Stimulated activated CD4-positive, alpha-beta T cell treated with anti-CD3 and anti-CD28 coated beads, TNF-alpha, amount 100 ng/mL, for 4 hours (primary cell): ENCODE measurements at places on chromosomes 7 and 10.

GRCh38 chr7:2569421-2569820 is 10.6 kb downstream of the IQCE start:
- no peak for DNase-seq

DNA sequence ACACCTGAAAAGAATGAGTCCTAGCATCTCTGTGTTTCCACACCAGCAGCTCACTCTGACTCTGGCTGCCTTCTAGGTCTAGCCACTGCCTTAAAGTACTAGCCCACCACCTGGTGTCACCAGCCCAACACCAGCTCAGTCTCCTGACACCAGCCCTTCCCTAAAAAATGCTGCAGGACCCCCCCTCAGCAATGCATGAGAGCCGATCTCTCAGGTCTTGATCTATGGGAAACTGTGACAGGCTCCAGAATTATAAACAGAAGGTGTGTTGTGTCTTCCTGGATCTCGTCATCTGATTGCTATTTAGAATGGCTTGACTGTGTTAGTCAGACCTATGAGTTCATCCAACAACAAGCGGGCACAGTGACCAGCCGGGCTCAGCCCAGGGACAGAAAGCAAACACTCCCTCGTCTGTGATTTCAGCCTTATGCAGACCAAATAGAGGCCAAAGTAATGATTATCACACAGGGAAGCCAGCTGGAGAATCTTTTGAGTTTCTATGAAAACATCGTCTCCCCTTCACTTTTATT is 66.6 kb downstream of the CUBN start:
- no peak for DNase-seq

DNA sequence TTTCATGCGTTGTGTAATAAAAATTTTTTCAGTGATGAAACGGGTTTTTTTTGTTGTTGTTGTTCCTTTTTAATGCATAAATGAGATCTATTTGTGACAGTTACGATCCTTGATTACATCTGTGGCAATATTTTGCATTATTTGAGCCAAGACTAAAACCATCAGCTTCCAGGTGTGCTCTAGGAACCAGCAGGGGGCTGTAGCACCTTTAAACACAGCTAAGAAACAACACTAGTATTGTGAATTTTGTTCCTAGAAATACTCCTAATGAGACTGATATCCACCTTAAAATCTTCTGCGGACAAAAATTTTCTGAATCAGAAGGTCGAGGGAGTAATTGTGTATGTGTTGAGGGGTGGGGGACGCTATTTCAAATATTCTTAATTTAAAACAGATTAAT is 52.6 kb downstream of the FGFBP3 start:
- DNase-seq, result no peak

- DNase-seq, result no peak
These were observed 58.8 kb downstream of the VIM start for GRCh38 chr10:17286562-17287550.

DNA sequence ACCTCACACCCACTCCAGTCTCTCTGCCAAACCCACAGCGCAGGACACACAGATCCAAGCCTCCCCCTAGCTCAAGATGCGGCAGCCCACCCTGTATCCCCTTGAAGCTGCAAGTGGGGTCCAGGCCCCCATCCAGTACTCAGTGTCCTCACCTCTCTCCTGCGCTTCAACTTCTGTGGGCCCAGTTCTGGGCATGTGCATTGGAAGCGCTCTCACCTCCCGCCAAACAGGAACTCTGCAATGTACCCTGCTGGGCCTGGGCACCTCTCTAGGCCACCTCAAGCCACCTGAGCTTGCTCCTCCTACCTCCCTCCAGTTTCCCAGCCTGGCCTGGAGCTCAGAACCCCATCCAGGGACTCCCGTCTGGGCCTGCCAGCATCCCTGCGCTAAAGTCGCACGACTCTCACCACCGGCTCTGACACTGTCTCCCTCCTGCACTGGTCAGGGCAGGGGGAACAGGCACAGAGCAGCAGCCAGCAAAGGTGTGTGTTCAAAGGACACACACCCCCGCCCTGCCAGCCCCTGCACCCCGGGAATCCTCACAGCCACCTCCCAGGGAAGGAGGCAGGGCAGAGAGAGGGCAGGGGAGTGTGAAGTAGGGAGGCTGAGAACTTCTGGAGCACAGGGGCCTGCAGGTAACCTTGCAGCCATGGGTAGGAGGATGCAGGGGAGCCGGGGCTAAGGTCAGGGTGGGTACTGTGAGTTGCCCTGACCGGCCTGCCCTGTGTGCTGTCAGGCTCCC is 51.7 kb upstream of the MSMB start:
- no peak for DNase-seq

DNA sequence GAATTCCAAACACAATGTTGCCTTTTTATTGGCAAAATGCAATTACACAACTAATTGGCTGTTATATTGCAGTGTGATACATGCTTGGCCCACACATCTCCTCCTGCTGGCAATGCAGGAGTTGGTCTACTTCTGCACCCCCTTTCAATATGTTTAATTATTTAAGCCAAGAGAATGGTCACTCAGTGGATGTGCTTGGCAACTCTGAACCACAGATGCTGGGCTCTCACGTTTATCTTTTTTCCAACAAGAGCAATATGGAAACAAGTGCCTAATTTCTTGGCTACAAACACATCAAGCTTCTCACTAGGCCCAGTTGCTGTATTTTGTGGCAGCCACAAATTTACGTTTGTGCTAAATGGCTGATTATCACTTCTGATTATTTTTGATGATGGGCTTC is 1149.2 kb upstream of the CELF2 start:
- DNase-seq, result no peak

DNA sequence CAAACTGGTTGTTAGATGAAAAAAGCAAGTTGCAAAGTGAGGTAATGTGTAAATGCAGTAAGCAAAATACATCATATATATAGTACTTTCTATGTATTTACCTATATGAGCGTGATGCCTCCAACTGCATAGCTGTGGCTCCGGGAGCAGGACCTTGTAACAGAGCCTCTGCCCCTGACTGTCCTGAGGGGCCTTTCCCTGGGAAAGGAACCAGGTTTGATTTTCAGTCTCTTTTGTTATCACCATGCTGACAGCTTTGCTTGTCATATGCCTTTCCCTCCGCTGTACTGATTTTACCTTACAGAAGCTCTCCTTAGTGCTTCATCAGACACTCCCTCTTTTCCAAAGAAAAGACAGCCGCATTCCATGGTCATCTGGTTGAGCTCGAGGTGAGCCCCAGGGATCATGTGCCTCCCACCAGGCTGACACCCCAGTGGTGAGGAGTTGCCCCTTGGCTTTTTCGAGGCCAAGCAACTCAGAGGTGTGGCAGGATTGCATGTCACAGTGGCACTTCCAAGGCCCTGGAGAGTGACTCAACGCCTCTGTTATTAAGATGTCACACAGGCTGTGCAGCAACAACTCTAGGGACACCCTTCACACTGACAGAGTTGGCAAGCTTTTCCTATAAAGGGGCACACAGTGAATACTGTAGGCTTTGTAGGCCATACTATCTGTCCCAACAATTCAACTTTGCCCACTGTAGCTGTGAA is 78.9 kb downstream of the ALOX5 start:
- no peak for DNase-seq

DNA sequence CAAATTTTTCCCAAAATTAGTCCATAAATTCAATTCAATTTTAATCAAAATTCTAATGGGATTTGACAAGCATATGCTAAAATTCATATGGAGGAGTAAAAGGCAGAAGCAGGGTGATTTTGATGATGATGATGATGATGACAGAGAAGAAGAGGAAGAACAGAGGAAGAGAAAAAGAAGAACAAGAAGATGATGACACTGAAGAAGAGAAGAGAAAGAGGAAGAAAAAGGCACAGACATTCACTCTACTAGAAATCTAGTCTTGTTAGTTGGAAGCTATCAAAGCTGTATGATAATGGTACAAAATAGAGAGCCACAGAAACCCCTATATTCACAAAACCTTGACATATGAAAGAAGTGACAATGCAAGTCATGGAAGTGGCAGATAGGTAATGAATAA is 157.9 kb downstream of the ELMO1 start:
- no peak for DNase-seq

GRCh38 chr7:157462840-157463239 is 126.0 kb downstream of the DNAJB6 start:
- DNase-seq, result no peak

DNA sequence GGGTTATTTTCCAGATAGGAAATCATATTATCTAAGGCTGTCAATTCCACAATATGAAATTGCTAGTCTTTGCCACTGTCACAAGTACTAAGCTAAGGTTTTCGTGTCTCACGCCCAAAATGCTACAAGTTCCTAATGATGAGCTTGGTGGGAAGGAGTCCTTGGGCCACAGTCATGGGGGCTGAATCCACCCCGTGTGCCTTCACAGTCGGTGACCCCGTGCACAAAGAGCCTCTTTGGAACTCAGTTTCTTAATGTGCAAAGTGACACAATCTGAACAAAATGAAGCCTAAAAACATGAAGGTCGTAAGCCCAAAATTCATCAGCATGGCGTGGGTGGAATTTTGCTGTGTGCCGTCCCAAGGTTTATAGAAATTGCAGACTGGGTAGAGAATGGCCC is 337.0 kb upstream of the GALNT17 start:
- DNase-seq, result no peak

DNA sequence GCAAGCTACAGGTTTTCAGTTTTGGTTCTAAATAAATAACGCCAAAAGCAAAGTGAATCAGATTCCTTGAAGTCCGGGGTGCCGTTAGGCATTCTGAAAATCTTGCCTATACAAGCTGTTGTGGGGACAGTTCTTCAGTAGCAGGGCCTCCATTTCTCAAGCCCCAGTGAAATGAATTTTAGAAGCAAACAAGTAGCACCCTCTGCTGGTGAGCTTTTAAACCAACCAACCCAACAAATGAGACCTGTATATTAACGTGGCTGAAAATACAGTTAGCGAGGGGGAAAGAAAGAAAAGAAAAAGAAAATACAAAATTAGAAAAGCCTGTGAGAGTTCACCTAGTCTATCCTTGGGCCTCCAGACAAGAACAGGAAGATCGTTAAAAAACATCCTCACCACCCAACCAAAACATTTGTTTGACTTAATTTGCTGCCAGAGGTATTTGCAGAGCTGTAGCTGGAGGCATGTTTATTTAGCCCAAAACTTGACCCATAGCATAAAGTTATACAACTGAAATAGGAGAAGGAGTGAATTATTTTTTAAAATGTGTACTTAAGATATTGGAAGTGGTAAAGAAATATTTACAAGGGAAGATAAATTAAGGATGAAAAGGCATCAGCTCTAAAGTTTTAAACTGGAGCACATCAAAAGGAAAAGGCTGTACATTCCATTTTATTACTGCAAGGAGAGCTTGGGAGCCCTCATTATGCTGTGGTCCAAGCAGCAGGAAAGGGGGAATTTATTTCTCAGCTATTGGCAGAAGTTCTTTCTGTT is 98.9 kb downstream of the DYNC1I1 start:
- DNase-seq, result no peak

DNA sequence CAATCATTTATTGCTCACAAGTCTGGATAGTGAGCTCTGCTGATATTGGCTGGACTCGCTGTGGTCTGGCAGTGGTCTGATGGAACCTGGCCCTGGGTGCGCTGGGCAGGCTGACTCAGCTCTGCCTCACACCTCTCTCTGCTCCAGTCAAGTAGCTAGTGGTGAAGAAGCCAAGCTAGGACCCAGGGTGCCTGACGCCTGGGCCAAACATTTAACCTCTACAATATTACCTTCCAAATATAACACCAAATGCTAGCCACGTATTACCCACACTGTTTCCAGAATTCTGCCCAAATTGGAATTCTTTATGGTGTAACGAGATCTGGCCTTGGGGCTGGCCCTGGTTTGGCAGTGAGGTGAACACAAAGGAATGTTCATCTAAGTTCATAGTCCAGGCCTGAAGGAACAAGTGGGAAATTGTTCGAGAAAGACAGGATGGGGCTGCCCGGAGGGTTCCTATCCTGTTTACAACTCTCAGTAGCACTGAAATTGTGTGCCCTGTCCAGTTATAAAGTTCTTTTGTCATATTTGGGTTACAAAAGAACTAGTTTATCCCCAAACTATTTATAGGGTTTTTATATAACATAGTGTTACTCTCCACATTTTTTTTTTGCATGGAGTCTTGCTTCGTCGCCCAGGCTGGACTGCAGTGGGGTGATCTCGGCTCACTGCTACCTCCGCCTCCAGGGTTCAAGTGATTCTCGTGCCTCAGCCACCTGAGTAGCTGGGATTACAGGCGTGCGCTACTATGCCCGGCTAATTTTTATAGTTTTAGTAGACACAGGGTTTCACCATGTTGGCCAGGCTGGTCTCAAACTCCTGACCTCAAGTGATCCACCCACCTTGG is 16.3 kb downstream of the OR2AE1 start:
- no peak for DNase-seq
